Endothelial cell of umbilical vein (primary cell): ENCODE measurements at places on chromosomes 11 and 22.

DNA sequence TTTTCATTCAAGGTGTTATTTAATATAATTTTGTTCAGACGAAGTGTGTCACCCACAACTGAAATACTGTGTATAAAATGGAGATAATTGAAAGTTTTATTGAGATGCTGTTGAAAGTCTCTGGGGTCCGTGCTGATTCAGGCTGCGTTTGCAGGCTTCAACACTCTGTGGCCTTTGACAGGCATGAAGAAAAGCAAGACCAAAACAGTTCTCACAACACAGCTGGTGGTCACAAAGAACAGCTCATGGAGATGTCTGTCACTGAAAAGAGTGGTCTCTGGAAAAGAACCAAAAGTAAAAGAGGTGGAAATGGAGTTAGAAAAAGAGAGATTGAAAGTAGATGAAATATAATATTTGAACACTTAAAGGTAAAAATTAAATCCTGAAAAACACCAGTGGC is 9.8 kb upstream of the MPPED2 start:
- no peak for DNase-seq

DNA sequence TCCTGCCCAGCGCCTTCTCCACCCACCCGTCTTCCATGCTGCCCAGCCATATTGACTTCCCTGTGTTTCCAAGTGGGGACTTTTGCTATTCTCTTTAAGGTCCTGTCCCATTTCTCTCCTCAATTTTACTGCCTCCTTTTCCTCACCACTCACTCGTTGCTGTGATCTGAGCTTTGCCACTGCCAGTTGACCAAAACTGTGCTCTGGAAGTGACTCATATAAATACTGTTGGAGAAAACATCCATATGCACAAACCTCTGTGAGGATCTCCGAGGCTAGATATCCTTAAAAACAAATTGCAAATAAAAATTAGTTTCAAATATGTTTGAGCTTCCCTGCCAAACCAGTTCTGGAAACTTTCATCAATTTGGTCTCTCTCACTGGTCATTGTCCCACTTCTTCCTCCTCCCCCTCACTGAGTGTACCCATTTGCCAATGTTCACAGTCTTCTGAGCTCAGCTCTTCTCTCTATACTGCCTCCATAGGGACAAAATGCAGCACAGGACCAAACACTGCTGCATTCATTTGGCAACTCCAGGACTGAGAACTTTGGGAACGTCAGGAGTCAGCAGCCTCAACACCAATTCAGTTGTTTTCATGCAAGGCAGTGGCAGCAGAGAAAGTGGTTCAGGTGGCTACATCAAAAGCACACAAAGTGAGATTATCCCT is 34.0 kb upstream of the MMP13 start:
- peak; percentile 50 for DNase-seq

- no peak for DNase-seq
Observed at GRCh38 chr11:2577991-2578928, 121.5 kb downstream of the KCNQ1OT1 start.

- DNase-seq = no peak
Observed at GRCh38 chr22:17570851-17571631, 7.7 kb downstream of the SLC25A18 start.

DNA sequence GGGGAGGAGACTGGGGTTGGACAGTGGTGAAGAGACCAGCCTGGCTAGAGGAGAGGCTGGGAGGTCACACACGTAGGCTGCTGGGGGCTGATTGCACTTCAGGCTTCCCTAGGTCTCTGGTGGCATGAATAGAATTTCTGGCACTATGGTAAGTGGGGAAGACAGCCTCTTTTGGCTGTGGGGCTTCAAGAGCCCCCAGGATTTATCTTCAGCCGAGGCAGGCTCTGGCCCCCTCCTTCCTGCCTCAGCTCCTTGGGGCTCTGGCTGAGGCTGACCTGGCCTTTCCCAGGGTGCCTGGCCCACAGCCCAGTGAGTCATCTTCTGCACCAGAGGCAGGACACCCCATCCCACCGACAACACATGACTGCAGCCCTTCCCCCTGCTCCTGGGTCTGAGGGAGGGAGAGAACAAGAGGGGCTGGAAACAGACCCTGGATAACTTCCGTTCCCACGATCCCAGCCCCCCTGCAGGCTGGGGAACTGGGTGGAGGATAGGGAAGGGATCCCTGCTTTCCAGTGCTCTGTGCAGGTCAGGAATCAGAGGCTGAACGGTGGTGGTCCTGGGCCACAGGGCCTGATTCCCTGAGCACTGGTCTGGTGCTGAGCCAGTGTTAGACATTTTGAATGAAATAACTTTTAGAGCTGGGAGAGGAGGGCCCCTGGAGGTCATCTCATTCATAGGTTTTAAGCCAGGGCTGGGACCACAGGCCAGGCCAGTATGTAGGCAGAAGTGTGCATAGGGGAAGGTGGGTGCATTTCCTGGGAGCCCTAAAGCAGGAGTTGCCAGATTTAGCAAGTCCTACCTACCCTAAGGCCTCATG is 26.5 kb downstream of the ARHGEF17 start:
- peak; percentile 93 for DNase-seq

- DNase-seq = no peak
Observed at GRCh38 chr11:73175551-73176144, 33.5 kb upstream of the FCHSD2 start.

DNA sequence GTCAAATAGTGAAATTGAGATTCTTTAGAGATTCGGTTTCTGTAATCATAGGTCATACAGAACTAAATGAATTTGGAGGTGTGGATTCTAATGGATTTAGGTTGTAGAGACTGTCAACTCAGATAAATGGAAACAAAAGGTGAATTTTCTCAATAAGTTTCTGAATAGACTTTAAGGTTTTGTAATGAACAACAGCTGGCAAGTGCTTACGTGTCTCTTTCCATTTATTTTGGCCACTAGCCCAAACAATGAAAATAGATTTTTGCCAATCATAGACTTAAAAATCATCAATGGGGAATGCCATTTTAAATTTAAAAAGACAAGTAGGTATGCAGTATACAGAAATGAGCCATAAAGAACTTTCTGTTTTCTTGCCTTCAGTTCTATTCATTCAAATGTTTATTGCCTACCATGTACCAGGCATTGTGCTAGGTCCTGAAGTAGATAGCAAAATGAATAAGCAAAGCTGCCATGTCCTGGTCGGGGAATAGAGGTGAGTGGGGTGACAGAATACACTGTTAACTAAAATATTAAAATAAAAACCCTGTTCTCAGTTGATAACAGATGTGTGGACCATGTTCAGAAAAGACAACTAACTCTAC is 16.9 kb upstream of the TMEM135 start:
- peak; percentile 45 for DNase-seq

GRCh38 chr11:41533761-41534160 is 74.3 kb upstream of the LRRC4C start:
- no peak for DNase-seq

GRCh38 chr22:41215926-41216325 is 10.8 kb downstream of the L3MBTL2 start:
- DNase-seq = no peak

DNA sequence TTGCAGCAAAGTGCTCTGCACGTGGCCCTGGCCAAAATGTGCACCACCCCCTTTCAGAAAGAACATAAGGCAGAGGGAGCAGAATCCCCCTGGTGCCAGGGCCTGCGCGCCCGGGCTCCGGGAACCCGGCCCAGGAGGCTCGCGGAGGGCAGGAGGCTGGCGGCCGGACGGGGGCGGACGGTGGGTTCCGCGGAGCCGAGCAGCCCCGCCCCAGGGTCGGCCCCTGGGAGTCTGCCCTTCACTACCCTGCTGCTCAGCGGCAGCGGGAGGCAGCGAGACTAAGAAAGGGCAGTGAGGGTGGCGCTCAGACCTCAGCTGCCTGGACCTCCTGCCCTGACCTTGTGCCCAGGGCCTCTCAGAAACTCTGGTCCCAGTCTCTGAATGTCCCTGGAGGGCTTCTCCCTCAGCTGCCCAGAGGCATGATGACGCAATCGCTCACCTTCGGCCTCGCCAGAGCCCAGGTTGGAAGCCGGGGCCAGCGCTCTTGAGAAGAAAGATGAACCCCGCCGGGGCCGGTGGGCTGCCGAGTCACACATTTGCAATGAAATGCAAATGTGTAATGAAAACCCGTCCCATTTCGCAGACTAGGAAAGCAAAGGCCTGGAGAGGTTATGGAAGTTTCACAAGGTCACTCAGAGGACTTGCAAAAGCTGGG is 1.1 kb upstream of the CLMP start:
- DNase-seq = no peak

- no peak for DNase-seq
Observed at GRCh38 chr22:35638001-35638400, 10.2 kb upstream of the APOL6 start.

DNA sequence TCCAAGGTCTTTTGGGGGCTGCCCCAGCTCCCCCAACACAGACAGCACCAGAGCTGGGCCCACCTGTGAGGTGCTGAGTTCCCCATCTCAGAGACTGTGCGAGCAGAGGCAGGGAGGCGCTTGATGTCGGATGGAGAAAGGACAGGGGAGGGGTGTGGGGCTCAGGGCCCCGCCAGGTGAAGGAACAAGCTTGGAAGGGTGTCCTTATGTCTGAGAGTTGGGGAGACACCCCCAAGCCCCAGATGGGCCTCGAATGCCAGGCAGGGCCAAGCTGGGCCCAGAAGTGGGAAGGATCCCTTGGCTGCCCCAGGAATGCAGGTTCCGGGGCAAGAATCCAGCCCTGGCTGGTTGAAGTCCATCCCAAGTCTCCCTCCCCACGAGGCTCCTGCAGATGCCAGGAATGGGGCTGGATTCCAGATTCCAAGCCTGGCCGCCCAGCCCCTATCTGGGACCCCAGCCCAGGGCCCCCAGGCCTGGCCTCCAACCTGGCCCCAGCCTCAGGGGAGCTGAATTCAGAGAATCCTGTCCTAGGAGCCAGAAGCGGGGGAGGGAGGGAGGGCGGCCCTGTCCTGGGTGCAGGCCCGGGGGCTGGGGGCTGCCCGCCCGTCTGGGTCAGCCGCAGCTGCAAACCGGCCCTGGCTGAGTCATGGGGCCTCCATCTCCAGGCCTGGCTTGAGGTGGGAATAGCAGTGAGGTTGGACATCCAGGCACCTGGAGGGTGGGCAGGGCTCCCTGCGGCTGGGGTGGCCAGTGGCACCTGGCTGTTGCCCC is 50.9 kb downstream of the CDKN1C start:
- DNase-seq = no peak

- DNase-seq = no peak
Observed at GRCh38 chr11:114346709-114347141, 50.5 kb downstream of the NNMT start.

DNA sequence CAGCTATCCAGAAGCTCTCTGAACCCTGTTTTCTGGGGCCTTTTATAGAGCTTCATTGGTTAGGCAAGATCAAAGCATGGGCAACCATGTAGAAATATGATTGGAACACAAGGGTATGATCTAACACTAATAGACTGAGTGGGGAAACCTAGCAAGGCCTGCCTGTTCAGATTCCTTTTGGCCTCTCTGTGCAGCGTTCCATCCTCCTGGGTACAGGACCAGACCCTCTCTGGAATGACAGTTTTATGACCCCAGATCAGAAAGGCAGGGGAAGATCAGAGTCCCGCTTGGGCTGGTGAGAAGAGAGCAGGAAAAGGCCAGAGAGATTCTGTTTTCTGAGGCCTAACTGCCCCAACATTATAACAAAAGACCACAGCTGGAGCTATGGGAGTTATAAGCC is 36.7 kb upstream of the VWA5A start:
- DNase-seq = no peak

GRCh38 chr22:42857845-42858481 is 890 bp upstream of the ARFGAP3 start:
- DNase-seq = no peak

DNA sequence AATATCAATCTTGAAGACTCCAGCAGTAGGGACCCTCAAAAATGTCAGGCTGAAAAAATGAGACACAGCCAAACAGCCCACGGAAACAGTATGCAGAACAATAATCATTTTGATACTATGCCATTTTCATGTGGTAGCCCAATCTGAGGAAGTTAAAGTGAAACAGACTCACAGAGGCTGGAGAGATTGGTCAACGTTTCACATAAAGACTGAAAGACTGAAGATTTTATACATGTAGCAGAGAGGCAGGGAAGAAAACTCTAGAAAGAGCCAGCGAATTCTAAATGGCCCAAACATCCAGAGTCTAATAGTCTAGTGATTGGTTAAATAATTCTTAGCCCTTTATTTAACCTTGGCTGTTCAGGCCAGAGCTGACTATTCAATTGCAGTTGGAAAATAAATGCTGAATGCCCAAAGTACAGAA is 49.4 kb downstream of the MAML2 start:
- DNase-seq = peak; percentile 42

GRCh38 chr11:11501546-11502262 is 120.1 kb downstream of the GALNT18 start:
- no peak for DNase-seq

DNA sequence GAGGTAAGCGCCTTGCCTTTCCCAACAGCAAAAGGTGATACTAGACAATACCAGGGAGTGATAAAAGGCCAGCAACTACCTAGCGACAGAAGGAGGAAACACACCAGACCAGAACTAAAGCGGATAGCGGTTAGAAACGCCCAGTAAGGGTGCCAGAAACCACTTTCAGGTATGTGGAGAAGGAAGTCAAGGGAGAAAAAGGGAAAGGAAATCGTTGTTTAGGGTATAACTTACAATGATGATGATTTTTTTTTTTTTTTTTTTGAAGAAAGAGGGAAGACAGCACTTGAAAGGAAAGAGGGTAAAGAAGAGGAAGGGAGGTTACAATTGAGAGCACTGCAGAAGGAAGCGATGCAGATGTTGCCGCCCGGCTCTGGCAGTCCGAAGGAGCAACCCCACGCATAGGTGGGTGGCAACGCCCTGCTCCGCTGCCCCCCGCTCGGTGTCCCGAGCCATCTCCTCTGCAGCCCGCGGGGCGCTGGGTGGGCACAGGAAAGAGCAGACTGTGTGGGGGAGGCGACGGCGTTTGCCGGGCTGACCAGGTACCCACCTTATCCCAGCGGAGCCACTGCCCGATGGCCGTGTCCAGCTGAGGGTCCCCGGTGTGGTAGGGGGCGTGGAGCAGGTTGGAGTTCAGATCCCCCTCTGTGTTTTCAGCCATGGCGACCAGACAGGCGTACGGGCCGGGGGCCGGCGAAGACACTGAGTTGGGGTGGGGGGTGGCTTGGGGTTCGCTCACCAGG is 561 bp downstream of the PGM2L1 start:
- peak; percentile 56 for DNase-seq

- no peak for DNase-seq
Observed at GRCh38 chr11:24944891-24945290, 448.0 kb downstream of the LUZP2 start.

DNA sequence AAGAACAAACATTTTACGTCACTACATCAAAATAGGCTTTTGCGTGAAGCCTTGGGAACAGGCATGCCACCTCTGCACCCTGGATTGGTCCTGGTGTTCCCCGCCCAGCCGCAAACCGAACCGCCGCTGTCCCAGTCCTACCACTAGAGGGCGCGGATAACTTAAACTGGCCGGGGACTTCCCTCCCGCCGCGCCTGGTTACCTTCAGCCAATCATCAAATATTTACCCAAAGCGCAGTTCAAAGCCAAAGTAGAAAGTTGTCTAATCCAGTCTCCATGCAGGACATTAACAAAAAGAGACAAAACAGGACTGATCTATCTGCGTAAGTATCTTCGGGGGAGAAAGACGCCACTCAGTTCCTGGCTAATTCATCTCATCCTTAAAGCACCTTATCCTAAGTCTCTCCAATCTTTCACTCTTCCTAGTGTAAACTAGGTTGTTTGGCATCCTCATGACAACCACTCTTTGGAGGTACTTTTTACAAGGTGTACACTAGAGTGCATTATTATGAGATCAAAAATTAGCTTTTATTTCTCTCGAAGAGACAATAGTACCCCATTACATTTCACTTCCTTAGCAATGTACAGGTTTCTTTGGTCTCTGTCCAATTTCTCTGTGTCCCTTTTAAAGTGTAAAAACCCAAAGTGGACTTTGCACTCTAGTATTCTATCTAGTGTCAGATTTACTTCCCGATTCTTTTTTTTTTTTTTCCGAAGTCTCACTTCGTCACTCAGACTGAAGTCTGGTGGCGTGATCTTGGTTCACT is 3.9 kb upstream of the CRY2 start:
- DNase-seq = peak; percentile 80

- DNase-seq = no peak
Observed at GRCh38 chr11:27187075-27187847, 146.6 kb downstream of the BBOX1 start.
